ENCODE measurements at places on chromosomes 3 and 15.
A peak's percentile ranks its signal among the peaks of the same experiment; 100 is the strongest.

- DNase-seq: no peak
Observed at GRCh38 chr3:123818324-123818920, 65.7 kb downstream of the MYLK start.

GRCh38 chr15:25408428-25408827, 30.4 kb downstream of the UBE3A start:
- peak; percentile 4 for DNase-seq

- DNase-seq: no peak
Observed at GRCh38 chr3:134801204-134801958, 6.3 kb downstream of the EPHB1 start.

DNA sequence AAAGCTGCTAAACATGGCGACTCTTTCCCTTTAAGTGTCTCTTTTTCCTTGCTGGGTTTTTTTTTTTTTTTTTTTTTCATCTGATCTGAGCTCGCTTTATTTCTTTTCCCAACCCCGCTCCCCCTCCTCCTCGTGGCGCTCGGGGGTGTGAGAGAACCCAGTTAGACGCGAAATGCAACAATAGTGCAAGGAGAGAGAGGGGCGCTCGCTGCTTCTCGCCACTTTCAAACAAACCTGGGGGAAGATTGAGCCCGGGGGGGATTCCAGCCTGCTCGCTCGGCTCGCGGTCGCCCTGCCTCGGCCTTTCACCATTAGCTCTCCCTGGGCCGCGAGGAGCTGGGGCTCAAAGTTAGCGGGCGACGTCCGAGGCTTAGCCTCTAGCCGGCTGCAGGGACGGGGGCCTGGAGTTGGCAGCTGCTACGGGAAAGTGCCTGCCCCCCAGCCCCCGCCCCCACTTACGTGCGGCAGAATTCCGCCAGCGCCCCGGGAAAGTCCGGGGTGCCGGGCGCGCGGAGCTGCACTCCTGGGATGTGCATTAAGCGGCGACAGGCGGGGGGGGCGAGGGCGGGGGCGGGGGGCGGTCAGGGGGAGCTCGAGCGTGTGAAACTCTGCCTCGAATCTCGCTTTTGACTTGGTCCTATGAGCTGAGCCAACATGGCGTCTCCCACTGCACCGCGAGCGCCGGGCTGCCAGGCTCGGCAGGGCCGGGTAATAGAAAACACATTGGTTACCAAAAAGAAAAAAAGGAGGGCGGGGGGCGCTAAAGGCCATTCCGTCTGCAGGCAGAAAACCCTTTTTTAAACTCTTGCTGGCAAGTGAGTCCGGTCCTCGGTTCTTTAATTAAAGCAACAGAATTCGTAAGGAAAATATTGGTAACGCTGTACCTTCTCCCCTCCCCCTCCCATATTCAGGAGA, 10.4 kb downstream of the NR2F2 start:
- DNase-seq: peak; percentile 74

- DNase-seq: no peak
Observed at GRCh38 chr3:62445275-62445674, 71.9 kb upstream of the FEZF2 start.

DNA sequence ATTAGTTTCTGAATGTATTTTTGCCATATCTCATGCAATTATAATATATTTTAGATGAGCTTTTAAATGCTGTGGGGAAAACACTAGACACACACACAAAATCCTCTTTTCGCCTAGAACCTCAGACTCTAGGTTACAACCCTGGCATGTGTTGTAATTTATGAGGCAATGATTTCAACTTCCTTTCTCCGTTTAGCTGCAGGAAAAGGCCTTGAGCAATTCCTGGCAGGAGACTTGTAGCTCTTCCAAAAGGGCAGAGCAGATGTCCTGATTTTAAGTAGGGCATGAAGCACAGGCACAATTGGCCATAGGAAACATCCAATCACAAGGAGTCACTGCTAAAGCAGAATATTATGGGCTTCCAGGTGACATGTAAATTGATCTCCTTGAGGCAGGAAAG, 82.0 kb downstream of the GPR156 start:
- peak; percentile 87 for DNase-seq

GRCh38 chr15:48253172-48253571, 47.1 kb downstream of the SLC12A1 start:
- DNase-seq: no peak

- DNase-seq: no peak
Observed at GRCh38 chr3:160768918-160769317, 12.9 kb downstream of the PPM1L start.

DNA sequence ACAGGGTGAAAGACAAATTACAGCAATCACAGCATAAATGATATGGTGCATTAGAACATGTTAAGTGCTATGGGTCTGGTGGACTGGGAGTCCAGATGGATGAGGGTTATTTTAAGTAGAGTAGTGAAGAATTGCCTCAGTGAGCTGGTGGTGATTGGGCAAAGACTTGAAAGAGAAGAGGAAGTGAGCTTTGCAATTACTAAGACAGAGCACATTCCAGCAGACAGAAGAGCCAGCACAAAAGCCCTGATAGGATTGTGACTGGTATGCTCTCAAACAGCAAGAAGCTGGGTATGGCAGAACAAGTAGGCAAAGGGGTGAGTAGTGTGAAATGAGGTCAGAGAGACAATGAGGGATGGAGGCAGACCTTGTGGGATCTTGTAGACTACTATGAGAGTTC, 2.1 kb upstream of the ACKR4 start:
- DNase-seq: peak; percentile 48

DNA sequence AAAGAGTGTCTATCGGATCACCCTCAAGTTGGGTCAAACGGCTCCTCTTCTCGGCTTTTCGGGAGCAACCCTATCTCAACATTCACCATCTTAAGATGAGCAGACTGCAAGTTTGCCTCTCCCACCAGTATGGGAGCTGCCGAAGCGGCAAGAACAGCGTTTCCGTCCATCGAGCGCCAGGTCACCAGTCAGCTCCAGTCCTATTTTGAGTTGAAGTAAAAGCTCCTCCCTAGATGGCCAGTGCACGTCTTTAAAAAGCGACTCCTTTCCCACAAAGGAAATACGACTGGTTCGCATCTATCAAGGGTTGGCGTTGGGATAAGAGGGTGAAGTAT, 369 bp upstream of the U2SURP start:
- no peak for DNase-seq

- peak; percentile 67 for DNase-seq
Observed at GRCh38 chr3:39065197-39065596, 13.4 kb downstream of the WDR48 start.

DNA sequence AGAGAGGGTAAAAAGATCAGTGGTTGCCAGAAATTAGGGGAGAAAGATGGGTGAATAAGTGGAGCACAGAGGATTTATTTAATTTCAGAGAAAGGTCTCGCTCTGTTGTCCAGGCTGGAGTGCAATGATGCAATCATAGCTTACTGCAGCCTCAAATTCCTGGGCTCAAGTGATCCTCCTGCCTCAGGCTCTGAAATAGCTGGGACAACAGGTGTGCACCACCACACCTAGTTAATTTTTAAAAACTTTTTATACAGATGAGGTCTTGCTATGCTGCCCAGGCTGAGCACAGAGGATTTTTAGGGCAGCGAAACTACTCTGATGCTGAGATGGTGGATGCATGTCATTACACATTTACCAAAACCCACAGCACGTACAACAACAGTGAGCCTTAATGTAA, 20.9 kb upstream of the TLE3 start:
- no peak for DNase-seq

- peak; percentile 45 for DNase-seq
Observed at GRCh38 chr3:42572278-42572677, 9.5 kb downstream of the SEC22C start.

DNA sequence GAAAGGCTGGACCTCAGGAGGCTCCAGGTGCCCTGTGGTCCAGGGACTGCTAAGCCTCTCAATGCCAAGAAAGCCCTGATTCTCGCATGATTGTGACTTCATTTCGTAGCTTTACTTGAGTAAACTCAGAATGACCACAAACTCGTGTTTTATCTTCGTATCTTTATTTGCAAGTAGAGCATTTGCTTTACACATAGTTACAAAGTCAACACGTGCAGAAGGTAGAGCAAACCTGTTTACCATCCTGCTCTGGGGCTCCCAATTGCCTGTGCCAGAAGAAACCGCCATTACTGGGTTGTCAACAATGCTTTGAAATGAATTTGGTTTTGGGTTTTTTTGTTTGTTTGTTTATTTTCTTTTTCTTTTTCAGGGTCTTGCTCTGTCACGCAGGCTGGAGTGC, 5.8 kb upstream of the MESP1 start:
- DNase-seq: no peak

GRCh38 chr3:194265505-194265892, 85.6 kb downstream of the CPN2 start:
- peak; percentile 90 for DNase-seq

- no peak for DNase-seq
Observed at GRCh38 chr3:33091746-33092145, 5.2 kb downstream of the GLB1 start.

GRCh38 chr3:46337911-46338310, 16.0 kb upstream of the CCR2 start:
- no peak for DNase-seq

DNA sequence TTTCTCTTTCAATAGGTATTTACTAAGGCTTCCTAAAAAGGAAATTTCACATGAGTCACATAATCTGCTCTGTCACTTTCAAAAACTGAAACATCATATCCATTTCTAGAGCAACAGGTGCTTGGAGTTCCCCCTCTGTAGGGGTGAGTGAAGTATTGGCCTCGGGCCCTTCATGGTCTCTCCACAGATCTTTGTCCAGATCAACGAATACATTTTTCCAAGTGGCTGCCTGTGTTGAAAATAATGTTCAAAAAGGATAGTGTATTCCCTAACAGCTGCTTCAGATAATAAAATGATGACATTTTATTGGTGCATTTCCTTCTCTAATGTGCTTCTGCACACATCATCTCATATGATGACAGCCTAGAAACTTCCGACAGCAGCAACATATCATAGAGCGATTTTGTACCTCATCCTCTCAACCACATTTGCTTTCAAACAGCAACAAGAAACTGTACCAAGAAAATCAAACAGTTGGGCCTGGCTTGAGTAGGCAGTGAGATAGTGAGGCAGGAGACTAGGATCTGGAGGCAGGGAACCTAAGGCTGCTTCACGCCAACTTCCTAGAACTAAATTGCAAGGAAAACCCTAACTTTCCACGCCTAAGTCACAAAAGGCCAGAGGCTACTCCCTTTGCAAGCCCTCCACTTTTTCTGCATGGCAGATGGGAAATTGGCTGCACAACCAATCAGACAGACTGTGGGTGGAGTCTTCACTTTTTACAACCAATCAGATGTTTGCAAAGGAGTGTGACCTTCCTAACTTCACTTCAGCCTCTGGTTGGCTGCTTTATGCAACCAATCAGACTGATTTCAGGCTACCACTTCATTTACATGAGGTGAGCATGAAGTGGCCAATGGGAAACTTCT, 340.2 kb downstream of the LRRC3B start:
- DNase-seq: no peak

DNA sequence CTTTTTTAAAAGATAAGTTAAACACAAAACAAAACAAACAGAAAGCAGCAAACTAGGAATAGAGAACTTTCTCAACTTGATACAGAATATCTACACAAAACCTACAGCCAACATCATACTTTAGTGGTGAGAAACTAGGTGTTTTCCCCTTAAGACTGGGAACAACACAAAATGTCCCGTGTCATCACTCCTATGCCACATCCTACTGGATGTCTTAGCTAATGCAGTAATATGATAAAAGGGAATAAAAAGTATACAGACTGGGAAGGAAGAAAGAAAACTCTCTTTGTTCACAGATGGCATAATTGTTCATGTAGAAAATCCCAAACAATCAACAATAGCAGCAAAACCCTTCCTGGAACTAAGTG, 45.9 kb downstream of the TMEM45A start:
- no peak for DNase-seq

GRCh38 chr3:165254812-165255211, 58.6 kb upstream of the SLITRK3 start:
- DNase-seq: peak; percentile 11

- DNase-seq: no peak
Observed at GRCh38 chr15:90055182-90055581, 47.1 kb downstream of the IDH2 start.

- no peak for DNase-seq
Observed at GRCh38 chr3:195762249-195762585, 41.4 kb downstream of the MUC20 start.

GRCh38 chr15:56251315-56252095, 7.8 kb upstream of the RFX7 start:
- DNase-seq: no peak

- DNase-seq: no peak
Observed at GRCh38 chr3:195056506-195056905, 214.5 kb downstream of the XXYLT1 start.

DNA sequence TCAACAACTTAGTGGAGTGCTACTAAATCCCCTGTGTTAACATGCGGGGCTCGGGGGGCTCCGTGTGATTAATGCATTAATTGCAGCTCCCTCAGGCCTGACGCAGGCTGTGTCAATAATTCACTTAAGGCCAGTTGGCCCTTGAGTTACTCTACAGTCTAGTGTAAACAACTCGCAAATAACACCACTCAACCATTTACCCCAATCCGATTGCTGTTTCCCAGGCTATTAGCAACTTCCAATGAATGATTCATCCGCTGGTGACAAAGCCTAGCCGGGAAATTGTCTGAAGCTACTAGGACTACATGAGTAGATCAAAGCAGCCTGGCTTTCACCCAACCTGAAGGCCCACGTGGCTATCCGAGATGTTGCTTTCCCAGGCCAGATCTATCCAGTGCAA, 121.3 kb upstream of the SOX14 start:
- DNase-seq: no peak

GRCh38 chr3:58557491-58557890, 19.7 kb downstream of the FAM107A start:
- no peak for DNase-seq

DNA sequence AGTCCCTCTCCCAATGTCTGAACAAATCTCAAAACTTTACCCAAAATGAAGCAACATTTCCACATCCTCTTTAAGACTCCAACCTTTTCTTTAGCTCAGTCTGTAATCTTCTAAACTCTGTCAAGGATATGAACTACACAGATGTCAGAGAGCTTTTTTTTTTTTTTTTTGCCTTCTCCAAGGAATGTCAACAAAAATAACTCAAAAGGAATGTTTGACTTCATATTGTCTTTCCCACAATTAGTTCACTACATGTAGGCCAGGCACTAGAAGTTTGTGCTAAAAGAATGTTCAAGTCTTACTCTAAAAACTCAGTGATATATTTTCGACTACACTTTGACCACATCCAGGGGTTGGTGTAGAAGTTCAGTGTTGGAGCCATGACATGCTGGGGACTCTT, 37.1 kb downstream of the ADAMTS9 start:
- DNase-seq: peak; percentile 67

- DNase-seq: no peak
Observed at GRCh38 chr3:157336252-157337009, 100.2 kb upstream of the PTX3 start.

GRCh38 chr15:89898614-89899294, 5.0 kb upstream of the AP3S2 start:
- DNase-seq: peak; percentile 68

DNA sequence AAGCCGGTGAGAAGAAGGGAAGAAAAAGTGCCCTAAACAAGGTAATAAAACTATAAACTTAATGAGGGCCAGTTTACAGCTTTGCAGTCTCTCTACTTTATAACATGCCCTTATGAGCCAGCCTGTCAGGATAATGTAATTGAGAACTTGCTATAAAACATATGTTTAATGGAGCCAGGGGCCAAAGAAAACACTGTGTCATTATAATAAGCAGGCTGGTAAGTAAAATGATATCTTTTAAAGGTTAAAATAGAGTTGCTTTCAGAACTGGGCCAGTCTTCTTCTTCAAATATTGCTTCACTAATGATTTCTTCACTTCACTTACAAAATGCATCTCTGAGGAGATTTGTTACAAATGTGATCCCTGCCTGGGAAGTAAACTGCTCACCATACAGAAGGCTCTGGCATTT, 192.5 kb downstream of the SHOX2 start:
- peak; percentile 12 for DNase-seq

GRCh38 chr3:141996437-141996836, 120.0 kb downstream of the ATP1B3 start:
- DNase-seq: no peak

All from GM03348 (cell line).